ENCODE measurements at places on chromosomes 11 and 22.

DNA sequence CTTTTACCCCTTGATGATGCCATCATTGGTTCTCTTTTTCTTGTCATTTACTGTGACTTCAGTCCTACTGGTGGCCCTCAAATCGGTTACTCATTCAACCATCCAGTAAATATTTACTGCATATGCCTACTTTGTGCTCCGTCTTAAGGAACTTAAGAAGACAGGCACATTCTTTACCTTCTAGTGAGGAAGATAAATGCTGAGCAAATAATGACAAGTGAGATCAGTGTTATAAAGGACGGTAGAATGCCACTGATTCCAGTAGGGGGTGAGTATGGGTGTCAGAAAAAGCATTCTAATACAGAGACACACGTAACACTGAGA is 1.6 kb downstream of the ANKRD42 start:
- DNase-seq: no peak

GRCh38 chr22:27990879-27991278 is 71.8 kb upstream of the PITPNB start:
- no peak for DNase-seq

DNA sequence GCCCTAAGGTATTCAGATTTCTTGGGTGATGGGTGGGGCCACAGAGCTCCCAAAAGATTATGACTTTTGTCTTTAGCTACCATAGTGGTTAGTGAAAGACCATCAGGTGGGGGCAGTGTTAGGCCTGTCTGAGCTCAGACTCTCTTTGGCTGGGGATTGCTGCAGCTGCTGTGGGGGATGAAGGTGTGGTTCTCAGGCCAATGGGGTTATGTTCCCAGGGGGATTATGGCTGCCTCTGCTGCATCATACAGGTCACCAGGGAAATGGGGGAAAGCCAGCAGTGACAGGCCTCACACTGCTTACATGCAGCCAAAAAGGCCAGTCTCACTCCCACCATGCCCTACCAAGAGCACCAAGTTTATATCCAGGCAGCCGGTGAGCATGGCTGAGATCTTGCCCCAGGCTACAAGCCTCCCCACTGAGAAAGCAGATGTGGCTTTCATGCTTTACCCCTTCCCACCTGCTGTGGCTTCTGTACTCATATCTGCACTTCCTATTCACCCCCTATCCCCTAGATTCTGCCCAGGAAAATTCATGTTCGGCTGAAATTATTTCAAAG is 24.8 kb downstream of the CNTF start:
- DNase-seq: peak; percentile 87

- DNase-seq: no peak
Measured at GRCh38 chr11:118699506-118700220, 20.2 kb upstream of the TREH start.

GRCh38 chr11:38460429-38460828 is 1862.4 kb upstream of the RAG2 start:
- no peak for DNase-seq

DNA sequence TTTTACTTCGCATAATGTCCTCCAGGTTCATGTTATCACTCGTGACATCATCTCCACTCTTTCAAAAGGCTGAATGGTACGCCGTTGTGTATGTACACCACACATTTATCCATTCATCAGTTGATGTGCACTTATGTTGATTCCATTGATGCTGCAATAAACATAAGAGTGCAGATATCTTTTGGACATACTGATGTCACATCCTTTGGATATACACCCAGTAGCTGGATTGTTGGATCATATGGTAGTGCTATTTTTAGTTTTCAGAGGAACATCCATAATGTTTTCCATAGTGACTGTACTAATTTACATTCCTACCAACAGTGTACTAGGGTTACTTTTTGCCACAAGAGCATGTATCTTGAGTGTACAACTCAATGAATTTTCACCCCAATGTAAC is 25.0 kb upstream of the NELL1 start:
- no peak for DNase-seq

GRCh38 chr11:45023065-45023365 is 72.3 kb upstream of the TP53I11 start:
- DNase-seq: no peak

- no peak for DNase-seq
Measured at GRCh38 chr11:71355281-71355680, 92.9 kb downstream of the DHCR7 start.

- no peak for DNase-seq
Measured at GRCh38 chr11:128845334-128845780, 21.7 kb downstream of the KCNJ1 start.

DNA sequence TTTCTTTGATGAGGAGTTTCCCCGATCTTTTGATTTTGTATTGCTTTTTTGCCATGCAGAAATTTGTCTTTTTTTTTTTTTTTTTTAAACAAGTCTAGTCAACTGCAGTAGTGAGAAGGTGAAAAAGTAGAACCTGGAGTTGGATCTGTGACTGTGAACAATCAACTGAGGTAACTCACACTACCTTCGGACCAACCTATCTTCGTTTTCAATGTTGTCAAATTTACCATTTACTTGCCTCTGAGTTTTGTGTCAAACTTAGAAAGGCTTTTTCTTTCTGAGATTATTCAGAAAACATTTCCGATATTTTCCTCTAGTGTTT is 20.5 kb downstream of the KLHL22 start:
- no peak for DNase-seq

DNA sequence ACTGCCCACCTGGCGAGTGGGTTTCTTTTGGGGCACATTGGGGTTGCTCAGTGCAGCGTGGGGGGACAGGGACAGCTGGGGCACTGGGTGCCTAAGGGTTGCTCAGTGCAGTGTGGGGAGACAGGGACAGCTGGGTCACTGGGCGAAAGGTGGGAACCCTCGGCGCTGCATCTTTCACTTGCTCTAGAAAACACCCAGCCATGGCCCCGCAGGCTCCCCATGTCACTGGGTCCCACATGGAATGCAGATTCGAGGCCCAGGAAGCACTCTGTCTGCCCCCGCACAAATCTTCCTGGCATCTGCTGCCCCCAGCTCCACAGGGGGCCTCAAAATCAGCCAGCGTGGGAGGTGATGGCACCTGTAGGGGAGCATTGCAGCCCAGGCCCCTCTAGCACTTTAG is 229.3 kb downstream of the BRD1 start:
- no peak for DNase-seq

DNA sequence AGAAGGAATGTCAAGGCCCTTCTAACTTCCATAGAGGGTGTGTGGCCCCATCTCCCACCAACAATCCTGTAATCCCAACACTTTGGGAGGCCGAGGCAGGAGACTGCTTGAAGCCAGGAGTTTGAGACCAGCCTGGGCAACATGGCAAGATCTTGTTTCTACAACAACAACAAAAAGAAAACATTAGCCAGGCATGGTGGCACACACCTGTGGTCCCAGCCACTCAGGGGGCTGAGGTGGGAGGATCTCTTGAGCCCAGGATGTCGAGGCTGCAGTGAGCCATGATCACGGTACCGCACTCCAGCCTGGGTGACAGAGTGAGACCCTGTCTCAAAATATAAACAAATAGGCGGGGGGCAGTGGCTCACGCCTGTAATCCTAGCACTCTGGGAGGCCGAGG is 16.9 kb downstream of the TSPAN32 start:
- no peak for DNase-seq

DNA sequence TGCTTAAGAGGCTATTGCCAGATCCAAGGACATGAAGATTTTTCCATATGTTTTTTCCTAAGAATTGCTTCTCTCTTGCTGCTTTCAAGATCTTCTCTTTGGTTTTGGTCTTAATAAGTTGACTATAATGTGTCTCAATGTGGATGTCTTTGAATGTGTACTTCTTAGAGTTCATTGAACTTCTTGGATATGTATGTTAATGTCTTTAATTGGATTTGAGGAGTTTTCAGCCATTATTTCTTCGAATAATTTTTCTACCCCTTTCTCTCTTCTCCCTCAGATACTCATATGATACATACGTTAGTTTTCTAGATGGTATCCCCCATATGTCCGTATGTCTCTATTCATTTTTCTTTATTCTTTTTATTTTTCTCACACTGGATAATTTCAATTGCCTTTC is 13.2 kb downstream of the CABIN1 start:
- DNase-seq: no peak

DNA sequence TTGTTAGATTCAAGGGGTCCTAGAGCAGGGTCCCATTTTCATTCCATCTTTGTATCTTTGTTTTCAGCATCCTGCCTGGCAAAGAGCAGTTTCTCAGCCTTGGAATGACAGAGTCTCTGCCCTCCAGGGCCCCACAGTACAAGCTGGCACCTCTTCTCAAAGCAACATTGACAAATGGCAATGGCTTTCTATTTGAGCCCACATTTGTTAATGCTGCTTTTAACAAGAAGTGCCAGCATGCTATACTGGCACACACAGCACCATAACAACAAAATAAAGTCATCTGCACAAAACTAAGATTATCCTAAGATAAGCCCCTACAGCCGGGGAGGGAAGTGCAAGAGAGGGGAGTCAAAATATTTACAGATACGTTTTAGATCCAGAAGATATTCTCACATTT is 309.7 kb upstream of the C11orf87 start:
- DNase-seq: no peak

DNA sequence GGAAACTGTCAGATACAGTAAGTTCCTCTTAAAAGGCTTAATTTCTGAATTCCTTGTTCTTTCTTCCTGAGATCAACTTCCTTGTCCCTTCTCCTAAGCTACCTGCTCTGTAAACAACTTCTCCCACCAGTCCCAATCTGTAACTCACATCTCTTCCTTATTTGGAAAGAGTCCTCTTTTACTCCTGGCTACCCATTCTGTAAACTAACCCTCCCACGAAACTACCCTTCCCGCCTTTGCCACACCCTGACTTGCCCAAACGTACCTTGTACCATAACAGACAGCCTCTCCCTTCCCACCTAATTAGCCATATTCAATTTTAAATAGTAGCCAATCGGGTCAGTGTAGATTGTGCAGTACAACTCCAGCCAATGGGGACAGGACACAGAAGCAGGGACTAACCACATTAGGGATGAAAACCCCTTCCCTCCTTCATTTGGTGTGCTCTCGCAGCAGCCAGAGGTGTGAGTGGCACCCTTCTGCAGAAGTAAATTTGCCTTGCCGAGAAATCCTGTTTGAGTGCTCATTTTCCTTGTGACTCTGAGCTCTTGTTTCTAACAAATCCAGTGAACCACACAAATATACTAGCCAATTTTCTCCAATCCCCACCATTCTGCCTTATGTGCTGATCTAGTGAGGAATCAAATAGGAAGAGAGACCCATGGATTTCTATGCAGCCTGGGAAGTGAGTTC is 49.5 kb downstream of the ZNF280B start:
- DNase-seq: no peak

- peak; percentile 54 for DNase-seq
Measured at GRCh38 chr11:17978553-17979287, 34.1 kb downstream of the SERGEF start.

DNA sequence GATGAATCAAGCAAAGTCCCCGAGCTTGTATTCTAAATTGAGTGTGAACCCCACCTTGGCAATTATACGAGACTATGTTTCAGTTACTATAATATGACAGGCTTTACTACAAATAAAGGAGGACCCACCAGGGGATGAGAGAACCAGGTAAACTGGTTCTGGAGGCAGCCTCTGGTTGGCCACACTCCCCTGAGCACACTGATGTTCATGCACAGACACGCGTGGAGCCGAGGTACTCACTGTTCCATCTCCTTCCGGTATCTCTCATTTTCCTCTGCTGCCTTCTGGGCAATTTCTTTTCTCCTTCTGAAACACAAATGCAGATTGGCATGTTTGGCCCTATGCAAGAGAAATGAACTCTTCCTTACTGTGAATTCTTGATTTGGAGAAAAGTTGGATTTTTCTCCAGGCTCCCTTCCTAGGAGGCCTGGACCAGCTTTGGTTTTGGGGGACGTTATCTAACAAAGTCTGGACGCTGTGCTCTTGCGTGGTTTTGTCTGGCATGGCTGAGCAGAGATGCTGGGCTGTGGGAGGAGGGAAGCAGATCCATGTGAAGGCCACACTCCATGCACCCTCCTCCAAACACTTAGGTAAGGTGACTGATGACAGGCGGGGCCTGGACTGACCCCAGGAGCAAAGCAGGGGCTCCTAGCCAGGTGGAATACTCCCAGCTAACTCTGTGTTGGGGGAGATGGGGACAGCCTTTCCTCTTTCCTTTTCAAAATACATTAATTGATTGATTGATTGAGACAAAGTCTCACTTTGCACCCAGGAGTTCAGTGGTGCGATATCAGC is 22.9 kb downstream of the USH1C start:
- DNase-seq: no peak

DNA sequence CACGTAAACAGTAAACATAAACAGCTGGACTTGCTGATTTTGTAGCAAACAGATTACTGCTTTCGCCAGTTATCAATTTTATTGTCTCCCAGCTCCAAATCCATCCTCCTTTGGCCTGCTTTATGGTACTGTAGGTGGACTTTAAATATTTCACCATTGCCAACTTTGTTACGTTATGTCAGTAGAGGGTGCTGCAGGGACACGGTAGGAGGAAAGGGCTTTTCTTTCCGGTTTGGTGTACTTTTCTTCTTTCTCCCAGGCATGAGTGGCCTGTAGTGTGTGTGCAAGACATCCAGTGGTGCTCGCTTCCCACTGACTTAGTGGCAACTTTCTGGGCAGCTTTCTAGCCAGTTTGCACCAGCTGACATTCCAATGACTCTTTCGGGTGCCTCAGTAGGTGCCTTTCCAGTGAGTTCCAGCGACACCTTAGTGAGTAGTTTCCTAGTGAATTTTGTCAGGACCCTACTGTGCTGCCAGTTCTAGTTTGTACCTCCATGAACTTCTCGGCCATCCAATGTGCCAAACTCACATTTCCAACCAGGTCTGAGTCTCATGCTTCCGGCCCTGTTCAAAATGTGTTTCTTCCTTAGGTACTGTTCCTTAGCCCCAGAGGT is 267.6 kb upstream of the TENM4 start:
- peak; percentile 15 for DNase-seq

DNA sequence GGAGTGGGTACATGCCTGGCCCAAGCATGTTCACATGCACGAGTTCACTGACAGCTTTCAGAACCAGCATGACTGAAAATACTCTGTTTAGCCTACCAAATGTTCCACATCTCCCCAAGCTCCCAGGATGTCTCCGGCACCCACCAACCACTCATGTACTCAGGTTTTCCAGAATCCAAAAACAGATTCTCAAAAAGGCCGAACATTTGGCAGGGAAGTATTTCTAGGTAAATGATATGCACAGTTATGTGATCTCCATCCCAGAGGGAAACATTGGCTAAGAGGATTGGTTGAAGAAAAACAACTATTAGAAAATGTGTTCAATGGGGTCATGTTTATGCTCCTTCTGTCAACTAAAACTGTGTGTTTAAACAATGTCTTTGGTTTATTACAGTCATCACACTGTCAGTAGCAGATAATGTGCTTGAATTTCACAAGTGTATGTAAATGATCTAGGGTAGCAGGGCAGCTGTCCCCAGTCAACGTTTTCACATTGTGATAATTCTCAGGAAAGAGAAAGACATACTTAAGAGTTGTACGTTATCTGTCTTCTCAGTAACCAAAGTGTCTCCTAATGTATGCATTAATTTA is 52.3 kb downstream of the BARX2 start:
- DNase-seq: no peak

- DNase-seq: no peak
Measured at GRCh38 chr11:116544721-116545120, 228.1 kb downstream of the BUD13 start.

DNA sequence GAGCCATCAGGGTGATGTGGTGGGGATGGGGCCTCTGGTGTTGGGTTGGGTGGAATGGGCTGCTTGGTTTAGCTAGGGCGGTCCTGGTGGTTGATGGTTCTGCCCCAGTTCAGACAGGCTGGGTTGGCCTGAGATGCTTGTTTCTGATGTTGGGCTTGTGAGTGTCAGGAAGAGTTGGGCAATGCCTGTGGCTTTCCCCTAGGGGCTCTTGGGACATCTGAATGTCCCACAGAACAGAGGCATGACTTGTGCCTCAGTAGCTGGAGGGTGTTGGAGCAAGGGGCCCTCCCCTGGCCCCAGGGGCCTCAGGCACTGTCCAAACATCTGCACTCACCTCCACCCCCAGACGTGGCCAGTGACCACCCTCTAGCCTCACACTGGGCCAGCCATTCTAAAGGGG is 14.0 kb upstream of the CTSD start:
- DNase-seq: no peak

Measured in NCI-H146 (cell line).